ENCODE measurements at places on chromosomes 5 and 9.

DNA sequence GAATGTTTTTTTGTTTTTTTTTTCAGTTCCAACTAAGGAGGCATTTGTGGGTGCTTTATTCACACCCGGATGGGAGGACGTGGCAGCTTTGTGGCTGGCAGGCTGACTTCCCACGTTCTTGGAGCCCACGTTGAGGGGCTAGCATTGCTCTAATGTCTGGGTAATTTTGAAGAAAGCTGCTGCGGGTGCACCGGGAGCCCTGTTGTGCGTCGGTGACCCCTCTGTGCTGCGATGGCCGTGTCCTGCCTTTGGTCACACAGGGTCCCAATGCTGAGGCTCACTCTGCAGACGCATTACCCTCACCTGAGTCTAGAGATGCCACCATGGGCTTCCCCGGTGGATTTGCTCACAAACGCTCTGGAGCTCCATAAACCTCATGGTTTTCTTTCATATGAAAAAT lies 34.2 kb downstream of the NDUFS6 start:
- DNase-seq = no peak

GRCh38 chr5:56269216-56269927 lies 36.2 kb upstream of the ANKRD55 start:
- DNase-seq = no peak

- no peak for DNase-seq
Observed at GRCh38 chr5:119343052-119343451, 12.8 kb upstream of the TNFAIP8 start.

DNA sequence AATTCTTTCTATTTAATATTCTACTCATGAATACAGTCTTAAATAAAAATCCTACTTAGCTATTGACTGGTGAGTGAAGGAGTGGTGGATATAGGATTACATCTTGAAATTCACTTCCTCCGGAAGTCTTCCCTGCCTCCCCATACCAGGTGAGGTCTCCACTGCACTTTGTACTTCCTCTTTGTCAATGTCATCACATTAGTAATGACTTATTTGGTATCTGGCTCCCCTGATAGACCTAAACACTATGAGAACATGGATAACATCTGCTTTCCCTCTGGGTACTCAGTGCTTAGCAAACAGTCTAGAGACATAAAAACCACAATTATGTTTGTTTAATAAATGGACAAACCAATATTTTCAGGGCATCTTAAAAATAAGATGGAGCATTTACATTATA lies 532.1 kb downstream of the PDE4D start:
- DNase-seq = no peak

GRCh38 chr9:88645172-88645878 lies 110.3 kb downstream of the NXNL2 start:
- no peak for DNase-seq

- DNase-seq = no peak
Observed at GRCh38 chr5:173192561-173192960, 42.4 kb downstream of the NKX2-5 start.

DNA sequence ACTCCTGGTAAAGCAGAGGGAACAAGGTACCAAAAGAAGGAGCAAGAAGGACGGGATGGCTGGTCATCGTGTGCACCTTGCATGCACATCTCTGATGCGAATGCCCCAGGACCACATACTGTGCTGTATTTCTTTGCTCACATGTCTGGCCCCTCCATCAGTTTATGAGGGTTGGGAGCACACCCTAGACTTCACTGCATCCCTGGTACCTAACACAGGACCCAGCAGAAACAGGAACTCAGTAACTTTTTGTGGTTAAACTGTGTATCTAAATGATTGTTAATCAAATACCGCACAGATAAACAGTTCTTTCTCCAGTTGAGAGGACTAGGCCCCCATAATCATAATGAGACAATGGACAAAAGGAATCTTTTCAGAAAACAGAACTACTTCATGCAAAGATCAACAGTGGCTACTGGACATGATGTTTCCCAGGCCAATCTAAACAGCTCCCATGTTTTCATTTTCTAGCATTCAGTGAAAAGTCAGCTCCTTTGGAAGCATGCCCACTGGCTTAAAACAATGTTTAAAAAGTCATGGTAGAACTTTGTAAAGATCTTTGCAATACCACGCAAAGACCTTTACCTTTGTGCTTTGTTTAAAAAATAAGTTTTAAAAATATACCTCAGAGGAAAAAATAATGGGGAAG lies 55.5 kb upstream of the IFNK start:
- no peak for DNase-seq

DNA sequence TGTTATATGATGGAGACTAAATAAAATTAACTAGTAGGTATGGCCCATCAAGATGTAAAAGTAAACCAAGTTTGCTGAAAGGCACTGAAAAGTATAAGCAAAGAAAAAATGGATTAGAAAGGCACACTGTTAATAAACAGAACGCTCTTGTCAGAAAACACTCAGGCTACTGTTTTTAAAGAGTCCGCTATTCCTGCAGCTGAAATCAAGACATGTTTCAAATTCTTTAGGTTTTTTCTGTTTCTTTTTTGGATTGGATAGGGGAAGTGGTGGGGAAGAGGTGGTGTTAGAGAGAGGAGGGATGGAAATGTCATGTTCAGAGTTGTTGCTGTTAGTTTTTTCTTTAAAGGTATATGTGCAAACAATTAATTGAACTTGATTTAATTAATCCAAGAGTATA lies 17.5 kb downstream of the OSTF1 start:
- DNase-seq = no peak

DNA sequence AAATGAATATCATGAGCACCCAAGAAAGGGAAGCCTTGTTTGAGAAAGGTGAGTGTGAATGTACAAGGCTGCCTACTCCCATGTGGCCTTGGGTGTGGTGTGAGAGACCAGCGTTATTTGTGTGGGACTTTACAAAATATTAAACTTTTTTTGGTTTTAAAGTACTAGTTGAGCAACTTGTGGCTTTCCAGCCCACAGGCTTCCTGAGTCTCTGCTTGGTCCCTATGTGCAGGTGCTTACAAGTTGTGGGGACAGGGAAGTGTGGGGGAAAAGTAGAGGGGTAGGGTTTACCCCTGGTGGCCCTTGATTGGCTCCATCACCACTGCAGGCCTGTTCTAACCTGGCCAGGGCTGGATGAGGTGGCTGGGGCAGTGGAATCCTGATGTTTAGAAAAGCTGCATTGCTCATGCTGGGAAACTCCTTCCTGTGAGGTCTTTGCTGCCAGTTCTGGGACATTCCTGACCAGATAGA lies 19.7 kb downstream of the PTTG1 start:
- no peak for DNase-seq

DNA sequence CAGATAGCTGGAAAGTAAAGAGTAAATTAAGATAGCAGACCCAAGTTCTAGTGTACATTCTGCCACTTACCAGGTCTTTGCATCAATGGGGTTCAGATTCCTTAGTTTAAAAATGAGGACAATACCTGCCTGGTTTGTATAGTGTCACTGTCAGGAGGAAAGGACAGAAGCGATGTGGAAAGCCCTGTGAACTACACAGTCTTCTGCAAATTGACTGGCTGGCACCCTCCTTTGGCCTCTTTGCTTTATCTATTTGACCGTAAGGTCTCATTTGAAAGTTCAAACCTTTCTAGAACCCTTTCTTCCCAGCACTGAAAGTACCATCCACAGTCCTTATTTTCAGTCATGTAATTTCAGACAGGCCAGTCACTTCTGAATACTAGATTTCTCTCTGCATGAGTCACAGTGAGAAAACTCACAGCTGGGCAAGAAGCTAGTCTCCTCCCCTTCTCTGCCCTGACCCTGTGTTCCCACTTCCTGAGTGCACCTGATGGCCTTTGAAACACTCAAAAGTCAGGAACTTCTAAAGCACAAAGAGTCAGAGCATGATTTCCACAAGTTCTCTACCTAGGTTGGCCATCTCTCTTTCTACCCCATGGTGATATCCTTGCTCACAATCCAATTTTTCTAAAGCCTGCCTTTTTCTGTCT lies 91.3 kb upstream of the RASEF start:
- no peak for DNase-seq

- DNase-seq = no peak
Observed at GRCh38 chr9:79264511-79265355, 307.0 kb upstream of the TLE4 start.

- DNase-seq = no peak
Observed at GRCh38 chr5:174759091-174759490, 34.7 kb downstream of the MSX2 start.

DNA sequence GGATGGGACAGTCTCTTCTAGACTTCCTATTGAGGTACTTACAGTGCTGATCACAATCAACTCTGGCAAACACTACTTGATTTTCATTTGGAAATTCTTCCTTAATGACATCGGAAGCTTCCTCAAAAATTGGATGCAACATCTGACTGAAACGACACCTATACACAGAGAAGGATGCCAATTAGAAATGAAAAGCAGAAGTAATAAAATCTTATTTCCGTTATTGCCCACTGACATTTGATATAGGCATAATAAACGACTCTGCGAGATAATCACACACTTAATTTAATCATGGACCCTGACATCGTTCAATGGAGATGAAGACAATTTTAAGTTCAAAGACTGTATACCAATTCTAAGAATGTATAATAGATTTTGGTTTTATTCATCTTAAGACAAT lies 46.4 kb downstream of the ERP44 start:
- no peak for DNase-seq

DNA sequence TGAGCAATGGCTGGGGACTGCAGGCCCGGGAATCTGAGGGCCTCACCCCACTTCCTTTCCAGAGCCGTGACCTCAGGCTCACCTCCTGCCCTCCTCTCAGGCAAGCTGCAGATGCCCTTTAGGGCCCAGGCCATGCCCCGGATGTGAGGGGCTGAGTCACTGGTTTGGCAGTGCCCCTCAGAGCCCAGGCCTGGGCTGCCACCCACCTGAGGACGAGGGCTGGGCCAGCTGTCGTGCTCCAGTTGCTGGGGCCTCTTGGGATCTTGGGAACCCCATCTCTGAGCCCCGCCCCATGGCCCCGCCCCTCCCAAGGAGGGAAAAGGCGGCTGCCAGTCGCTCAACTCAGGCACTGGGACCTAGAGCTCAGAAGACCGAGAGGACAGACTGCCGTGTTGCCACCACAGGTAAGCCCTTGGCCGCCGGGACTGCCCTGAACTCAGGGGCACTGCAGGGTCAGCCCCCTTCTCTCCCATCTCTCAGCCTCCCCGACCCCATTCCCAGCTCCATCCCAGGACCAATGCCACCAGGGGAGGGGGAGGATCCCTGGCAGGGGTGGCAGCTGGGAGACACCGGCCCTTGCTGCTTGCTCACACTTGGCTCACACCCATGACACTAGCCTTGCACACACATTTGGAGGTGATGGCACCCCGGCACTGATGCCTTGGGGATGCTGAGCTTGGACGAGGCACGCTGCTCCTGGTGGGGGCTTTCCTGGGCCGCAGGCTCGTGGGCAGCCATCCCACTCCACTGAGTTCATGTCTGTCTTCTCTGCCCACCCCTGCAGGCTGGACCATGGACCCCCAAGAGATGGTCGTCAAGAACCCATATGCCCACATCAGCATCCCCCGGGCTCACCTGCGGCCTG lies at the start of gene CYSRT1:
CYSRT1 (plus strand) TSS at position 345 of the 865 bp plus-strand sequence; CDS start at position 793, 448 bp downstream.
- DNase-seq = no peak

All from activated naive CD8-positive, alpha-beta T cell treated with anti-CD3 and anti-CD28 coated beads, Interleukin-2, amount 50 U/mL, for 16 hours (primary cell).